ENCODE measurements at places on chromosomes 7 and 10.

- DNase-seq = no peak
Observed at GRCh38 chr7:102410918-102411317, 14.8 kb downstream of the PRKRIP1 start.

GRCh38 chr7:117218700-117219099 lies 104.2 kb downstream of the WNT2 start:
- DNase-seq = no peak

- no peak for DNase-seq
Observed at GRCh38 chr7:43649755-43650274, 66.9 kb downstream of the STK17A start.

- DNase-seq = no peak
Observed at GRCh38 chr7:154425271-154425670, 373.1 kb downstream of the DPP6 start.

DNA sequence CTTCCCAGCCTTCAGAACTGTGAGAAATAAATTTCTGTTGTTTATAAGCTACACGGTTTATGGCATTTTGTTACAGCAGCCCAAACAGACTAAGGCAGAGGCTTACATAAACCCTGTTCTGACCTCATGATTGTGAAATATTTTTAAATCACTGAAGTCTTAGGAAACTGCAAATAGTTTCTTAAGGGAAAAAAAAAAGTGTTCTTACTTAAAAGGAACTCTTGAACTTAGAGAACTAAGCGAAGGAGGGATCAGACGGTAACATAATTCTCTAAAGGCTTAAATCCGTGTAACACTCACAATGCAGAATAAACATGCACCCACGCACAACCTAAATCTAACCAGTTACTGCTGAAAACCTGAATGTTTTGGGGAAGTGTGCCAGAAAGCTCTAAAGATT lies 749.1 kb upstream of the LRRTM3 start:
- no peak for DNase-seq

DNA sequence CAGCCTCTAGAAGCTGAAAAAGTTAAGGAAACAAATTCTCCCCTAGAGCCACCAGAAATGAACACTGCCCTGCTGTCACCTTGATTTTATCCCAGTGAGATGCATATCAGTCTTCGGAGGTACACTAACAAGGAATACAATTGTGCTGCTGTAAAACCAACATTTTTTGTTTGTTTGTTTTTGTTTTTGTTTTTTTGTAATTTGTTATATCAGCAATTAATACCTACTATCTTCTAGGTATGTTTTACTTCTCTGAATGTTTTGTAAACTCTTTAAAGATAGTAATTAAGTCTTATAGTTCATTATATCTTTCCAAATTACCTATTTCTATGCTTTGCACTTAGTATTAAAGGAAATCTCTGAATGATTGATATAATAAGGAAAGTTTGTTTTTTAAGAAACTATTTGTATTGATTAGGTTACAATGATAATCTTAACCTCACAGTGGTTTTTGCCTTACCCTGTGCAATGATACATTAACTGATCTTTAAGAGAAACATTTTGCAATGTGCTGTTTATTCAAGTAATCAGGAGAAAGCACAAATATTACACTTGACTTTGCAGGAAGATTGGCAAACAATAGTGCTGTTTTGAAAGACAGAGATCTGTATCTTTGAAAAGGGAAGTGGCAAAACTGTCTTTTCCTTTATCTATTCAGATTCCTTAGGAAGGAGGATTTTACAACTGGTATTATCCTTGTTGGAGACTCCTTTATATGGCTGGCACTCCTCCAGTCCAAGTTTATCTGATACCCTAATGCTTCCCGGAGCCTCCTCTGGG lies 11.3 kb upstream of the HGF start:
- DNase-seq = no peak

- no peak for DNase-seq
Observed at GRCh38 chr10:28445516-28445915, 87.4 kb upstream of the WAC start.

DNA sequence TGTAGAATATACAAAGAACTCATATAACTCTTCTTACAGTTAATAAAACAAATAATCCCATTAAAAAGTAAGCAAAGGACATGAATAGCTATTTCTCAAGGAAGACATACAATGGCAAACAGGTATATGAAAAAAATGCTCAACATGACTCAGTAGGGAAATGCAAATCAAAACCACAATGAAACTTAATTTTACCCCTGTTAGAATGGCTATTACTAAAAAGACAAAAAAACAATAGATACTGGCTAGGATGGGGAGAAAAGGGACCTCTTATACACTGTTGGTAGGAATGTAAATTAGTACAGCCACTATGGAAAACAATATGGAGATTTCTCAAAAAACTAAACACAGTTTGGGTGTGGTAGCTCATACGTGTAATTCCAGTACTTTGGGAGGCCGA lies 37.8 kb downstream of the HERPUD2 start:
- DNase-seq = no peak

- DNase-seq = no peak
Observed at GRCh38 chr10:114394531-114394930, 9.8 kb downstream of the AFAP1L2 start.

DNA sequence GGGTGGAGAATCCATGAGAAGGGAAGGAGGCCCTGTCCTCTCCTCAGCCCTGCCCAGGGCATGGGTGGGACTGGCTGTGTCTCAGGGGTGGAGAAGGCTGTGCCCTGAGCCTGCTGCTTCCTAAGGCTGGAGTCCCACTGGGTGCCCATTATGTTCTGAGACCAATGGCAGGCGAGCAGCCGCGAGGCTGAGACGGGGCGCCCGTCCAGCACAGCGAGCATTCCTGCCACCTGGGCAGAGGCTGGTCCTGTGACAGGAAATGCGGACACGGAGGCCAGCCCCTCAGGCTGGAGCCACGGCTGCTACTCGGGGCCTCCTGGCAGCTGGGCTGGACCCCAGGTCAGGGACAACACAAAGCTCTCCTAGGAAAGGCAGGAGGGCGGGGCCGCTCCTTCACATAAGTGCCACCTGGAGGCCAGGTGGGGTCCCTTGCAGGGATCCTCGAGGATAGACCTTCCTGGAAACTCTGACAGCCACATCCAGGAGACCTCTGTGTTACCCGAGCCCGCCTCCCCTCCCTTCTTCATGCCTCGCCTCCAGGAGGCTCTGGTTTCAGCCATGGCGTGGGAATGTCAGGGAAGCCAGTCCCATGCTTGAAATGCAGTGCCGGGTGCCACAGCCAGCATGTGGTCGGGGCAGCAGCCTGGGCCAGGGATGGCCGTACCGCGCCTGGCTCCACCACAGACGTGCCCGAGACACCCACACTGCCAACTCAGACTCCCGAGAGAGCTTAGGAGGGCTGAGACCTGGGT lies 173.9 kb downstream of the USP6NL start:
- no peak for DNase-seq

DNA sequence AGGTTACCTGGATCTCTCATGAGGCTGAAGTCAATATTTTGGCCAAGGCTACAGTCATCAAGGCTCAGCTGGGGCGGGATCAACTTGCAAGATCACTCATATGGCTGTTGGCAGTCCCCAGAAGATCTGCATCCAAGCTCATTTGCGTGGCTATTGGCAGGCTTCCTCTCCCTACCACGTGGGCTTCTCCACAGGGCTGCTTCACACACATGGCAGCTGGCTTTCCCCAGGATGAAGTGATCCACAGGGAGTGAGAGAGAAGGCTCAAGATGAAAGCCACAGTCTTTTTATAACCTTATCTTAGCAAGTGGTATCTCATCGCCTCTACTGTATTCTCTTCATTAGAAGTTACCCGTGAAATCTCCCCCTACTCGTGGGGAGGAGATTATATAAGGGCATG lies 167.4 kb downstream of the TMEM26 start:
- no peak for DNase-seq

DNA sequence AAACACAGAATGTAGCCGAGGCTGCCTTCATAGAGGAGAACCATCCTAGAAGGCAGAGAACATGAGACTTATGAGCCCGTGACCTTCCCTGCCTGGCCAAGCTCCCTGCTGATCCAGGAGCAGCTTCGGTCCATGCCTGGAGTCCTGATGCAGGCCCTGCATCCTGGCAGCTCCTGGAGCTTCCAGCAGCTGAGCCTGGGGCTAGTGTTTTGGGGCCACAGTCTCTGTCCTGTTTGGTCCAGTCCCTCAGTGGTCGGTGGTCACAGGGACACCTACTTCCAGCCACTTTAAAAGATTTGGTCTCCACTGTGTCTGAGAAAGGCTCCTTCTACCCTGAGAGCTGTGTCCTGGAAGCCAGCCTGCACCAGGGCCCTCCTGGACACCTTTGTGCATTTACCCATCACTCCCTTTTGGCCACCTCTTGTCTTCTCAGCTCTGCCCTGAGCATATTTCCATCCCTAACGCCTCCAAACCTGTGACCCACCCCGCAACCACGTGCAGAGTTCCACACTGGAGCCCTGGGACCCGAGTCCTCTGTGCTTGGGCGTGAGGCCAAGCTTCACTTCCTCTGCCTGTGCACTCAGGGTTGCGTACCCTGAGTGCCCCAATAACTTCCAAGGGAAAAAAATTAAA lies 315.2 kb upstream of the ZNF32 start:
- DNase-seq = no peak

DNA sequence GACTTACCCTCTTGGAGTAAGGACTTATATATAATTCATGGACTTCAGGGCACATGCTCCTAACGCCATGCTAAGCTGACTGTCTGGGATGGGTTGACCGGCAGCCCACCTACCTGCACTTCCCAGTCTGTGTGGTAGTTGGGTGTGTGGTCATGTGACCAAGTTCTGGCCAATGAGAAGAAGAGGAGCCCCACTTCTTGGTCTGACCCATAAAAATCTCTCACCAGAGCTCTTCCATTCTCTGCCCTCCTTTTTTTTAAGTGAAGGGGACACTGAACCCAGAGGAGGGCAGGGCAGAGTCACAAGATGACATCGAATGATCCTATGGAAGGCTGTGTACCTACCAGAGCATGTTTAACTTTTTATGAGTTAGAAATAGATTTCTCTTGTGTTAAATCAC lies 370.1 kb downstream of the FRMD4A start:
- no peak for DNase-seq

DNA sequence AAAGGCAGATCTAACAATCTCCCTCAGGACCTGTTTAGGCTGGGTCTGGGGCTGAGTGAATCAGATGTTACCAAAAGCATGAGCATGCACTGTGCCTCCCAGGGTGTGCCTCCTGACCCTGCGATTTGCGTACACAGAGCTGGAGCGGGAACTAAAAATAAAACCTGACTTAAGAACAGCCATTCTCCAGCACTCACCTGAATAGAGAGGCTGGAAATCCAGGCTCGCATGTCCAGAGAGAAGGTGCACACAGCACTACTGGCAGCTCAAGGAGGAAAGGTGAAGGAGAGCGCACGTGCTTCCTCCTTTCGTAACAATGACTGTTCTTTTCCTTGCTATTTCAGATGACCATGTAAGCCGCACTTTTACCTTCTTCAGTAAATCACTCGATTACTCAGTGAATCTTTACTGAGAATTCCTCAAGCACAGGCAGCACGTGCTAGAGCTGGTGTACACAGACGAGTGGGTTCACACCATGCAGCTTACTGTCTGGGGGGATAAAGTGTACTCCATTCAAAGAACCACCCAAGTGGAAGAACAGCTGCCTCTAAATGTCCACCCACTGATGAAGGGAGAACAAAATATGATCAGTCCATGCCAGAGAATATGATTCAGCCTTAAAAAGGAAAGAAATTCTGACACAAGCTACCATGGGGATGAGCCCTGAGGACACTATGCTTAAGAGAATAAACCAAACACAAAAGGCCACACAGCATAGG lies 45.6 kb downstream of the SFMBT2 start:
- no peak for DNase-seq

- no peak for DNase-seq
Observed at GRCh38 chr10:97726636-97727178, 10.2 kb upstream of the ZFYVE27 start.

- no peak for DNase-seq
Observed at GRCh38 chr7:133355325-133355708, 102.4 kb downstream of the EXOC4 start.

DNA sequence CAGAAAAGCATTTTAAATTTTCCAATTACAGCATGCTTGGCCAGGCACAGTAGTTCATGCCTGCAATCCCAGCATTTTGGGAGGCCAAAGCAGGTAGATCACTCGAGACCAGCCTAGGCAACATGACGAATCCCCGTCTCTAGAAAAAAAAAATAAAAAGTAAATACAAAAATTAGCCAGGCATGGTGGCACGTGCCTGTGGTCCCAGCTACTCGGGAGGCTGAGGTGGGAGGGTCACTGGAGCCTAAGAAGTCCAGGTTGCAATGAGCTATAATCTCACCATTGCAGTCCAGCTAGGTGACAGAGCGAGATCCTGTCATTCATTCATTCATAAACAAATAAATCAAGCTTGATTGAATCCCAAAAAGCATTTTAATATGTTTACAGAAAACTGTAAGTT lies 234.9 kb downstream of the PARD3 start:
- no peak for DNase-seq

- no peak for DNase-seq
Observed at GRCh38 chr7:156684661-156685060, 44.1 kb downstream of the RNF32 start.

DNA sequence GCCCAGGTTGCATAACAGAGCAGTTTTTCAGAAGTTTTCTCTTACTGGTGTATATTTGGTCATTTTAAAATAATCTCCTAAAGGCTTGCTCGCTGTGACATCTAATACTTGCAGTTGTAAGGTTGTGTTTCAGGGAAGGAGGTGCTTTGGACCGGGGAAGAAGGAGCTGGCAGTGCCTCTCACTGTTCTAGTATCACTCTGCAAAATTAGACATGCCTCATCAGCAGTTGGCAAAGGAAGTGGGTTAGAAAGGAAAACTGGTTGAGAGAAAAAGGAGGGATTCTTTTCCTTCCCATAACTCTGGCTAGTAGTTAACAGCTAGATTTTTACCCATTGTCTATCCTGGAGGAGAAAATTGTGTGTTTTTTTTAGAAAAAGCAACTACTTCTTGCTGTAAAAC lies 34.8 kb downstream of the CUL1 start:
- DNase-seq = no peak

- DNase-seq = no peak
Observed at GRCh38 chr10:112258407-112258806, 24.8 kb upstream of the TECTB start.

GRCh38 chr10:73586583-73586984 lies 4.6 kb downstream of the USP54 start:
- DNase-seq = no peak

GRCh38 chr7:130441408-130441869 lies 623 bp upstream of the CEP41 start:
- DNase-seq = peak; percentile 47

- DNase-seq = peak; percentile 76
Observed at GRCh38 chr7:143008007-143008901, 18.7 kb downstream of the OR9A2 start.

DNA sequence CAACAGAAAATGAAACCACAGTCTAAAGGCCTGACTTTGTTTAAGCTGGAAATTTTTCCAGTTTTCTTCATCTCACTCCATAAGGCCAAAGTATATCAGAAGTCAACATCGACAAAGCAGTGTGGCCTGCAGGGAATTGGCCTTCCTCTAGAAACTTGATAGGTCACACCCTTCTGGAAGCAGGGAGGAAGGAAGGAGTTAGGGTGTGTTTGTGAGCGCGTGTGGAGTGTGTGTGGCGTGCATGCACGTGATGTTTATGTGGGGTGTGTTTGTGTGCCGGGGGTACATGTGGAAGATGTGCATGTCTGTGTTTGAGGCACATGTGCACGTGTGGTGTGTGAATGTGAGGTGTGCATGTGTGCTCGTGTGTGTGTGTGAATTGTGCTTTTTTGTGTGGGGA lies 28.6 kb downstream of the ZC3HAV1 start:
- DNase-seq = no peak
